ENCODE measurements at places on chromosomes 1 and 21.

GRCh38 chr1:19892628-19893168, 10.5 kb downstream of the OTUD3 start:
- no peak for DNase-seq

GRCh38 chr1:210342986-210343780, 14.5 kb downstream of the HHAT start:
- no peak for DNase-seq

DNA sequence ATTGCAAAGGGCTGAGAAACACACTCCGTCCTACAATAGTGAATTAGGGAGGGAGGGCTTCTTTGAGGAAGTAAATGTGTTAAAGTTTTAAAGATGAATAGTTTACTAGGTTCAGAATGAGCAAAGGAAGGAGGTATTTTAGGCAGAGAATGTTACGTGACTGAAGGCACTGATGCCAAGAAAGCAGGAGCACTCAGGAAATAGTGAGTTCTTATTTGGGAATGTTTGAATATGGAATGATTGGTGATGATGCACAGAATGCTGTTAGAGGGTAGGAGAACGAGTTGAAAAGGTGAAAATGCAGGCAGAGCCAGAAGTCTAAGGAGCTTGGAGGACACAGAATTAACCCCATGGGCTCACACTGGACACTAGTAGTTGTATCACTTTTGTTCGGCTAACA, 108.0 kb downstream of the NRIP1 start:
- no peak for DNase-seq

- DNase-seq: no peak
Measured at GRCh38 chr1:32201011-32201855, 838 bp downstream of the CCDC28B start.

- DNase-seq: no peak
Measured at GRCh38 chr1:108852221-108852975, 4.5 kb downstream of the AKNAD1 start.

DNA sequence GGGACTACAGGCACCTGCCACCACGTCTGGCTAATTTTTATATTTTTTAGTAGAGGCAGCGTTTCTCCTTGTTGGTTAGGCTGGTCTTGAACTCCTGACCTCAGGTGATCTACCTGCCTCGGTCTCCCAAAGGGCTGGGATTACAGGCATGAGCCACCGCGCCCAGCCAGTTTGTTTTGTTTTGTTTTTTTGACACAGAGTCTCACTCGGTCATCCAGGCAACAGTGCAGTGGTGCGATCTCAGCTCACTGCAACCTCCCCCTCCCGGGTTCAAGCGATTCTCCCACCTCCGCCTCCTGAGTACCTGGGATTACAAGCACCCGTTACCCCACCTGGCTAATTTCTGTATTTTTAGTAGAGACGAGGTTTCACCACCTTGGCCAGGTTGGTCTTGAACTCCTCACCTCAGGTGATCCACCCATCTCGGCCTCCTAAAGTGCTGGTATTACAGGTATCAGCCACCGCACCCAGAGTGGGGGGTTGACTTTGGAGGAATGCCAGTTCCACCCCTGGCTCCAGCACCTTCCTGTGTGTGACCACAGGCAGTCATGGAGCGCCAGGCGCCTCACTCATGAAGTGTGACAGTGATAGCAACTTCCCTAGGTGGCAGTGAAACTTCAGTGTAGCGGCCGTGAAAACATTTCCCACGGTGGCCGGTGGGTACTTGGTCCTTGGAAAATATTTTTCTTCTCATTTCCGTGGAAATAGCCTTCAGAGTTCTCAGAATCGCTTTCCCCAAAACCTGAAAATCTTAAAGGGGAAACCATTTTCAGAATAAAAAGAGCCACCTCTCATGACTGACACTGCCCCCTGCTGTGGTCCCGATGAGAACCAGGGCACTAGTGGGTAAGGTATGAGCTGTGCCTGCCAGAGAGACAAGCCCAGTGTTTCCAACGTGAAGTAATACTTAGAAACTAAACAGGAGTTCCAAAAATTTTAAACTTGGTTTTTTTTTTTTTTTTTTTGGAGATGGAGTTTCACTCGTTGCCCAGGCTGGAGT, 48.6 kb downstream of the WDR4 start:
- no peak for DNase-seq

DNA sequence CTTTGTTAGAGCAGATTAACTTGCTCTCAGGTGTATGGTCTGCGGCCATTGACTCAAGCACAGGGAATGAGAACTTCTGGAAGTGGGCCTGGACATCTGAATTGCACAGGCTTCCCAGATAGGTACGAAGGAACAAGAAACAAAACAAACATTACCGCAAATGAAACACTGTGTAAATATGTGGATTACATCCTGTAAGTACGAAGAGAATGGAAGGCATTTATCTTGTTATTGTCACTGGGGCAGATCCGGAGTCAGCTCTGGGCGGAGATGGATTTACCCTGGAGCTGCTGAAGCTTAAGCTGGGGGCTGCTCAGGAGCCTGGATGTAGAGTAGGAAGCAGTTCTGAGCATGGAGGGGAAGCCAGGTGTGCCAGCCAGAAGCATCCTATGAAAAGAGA, 6.8 kb downstream of the HES2 start:
- DNase-seq: no peak

- DNase-seq: no peak
Measured at GRCh38 chr1:155706139-155706538, 17.2 kb downstream of the DAP3 start.

Data from activated CD8-positive, alpha-beta memory T cell treated with anti-CD3 and anti-CD28 coated beads for 1 hour (primary cell).